ENCODE measurements at places on chromosomes 2 and 18. TPM values are rescaled to one million over a fixed set of nuclear protein-coding genes. Genes with fewer than 3 reads are reported as not detected.
A peak's percentile ranks its signal among the peaks of the same experiment; 100 is the strongest.

The OR6B2 gene
- polyA plus RNA-seq, result not detected

DNA sequence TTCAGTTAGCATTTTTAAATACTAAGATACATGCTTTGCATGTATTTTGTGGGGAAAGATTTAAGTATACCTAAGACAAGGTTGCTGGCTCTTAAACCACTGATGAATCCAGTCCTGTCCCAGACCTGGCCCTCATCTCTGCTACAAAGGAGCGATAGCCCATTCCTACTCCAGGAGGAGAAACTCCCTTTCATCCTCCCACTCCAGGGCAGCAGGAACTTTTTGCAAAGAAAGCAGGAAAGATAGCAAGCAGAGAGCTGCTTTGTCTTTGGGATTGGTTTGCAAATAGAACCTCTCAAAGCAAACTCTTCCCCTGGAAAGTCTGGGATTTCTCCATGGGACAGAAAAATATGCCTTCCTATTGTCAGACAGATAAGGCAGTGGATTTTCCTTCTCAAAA lies 43.6 kb upstream of the COPS8 start:
- DNase-seq, result peak; percentile 43
- no peaks in the 10 kb centered on the region for H3K27me3 ChIP-seq
- peaks cover 13% of the 10 kb centered on the region for H3K4me1 ChIP-seq
- no peak overlapping the region for H3K4me3 ChIP-seq

The RGPD3 gene
- not detected for polyA plus RNA-seq

The KCNIP3 gene
- 0.32 TPM for polyA plus RNA-seq

DNA sequence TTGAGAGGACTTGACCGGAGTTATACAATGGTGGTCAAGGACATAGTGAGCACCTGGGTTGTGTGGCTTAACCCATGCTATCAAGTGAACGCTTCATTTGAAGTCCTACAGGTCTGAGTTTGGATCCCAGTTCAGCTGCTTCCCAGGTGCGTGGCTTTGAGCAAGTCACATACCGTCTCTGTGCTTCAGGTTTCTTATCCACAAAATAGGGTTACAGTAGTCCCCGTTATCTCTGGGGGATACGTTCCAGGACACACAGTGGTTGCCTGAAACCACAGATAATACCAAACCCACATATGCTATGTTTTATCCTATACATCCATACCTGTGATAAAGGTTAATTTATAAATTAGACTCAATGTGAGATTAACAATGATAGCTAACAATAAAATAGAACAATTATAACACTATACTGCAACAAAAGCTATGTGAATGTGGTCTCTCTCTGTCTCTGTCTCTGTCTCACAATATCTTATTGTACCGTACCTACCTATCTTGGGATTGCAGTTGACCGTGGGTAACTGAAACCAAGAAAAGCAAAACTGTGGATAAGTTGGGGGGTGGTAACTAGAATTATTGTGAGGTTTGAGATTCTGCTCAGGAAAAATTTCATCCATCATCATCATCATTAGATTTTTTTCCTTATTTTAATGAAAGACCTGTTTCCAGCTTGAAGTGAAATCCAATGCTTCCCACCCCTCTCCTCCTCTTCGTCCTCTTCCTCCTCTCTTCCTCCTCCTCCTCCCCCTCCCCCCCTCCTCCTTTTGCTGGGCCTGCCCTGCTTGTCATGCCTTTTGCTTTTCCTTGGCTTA lies 22.7 kb downstream of the LBH start:
- 0 out of 2 replicates have a peak, but pooled peaks cover 2% of the 10 kb centered on the region for H3K4me1 ChIP-seq
- no peak for DNase-seq
- H3K36me3 ChIP-seq, result no peaks in the 10 kb centered on the region
- H3K27me3 ChIP-seq, result no peaks in the 10 kb centered on the region
- H3K4me3 ChIP-seq, result no peak overlapping the region
- no peak overlapping the region for H3K27ac ChIP-seq

The CFAP210 gene
- 3.7 TPM for polyA plus RNA-seq

The IL1R2 gene
- polyA plus RNA-seq, result not detected

The CNDP1 gene
- polyA plus RNA-seq, result not detected

The CDH2 gene
- 15.2 TPM for polyA plus RNA-seq

- no peak overlapping the region for H3K4me3 ChIP-seq
- DNase-seq, result no peak
- H3K27me3 ChIP-seq, result no peaks in the 10 kb centered on the region
- H3K36me3 ChIP-seq, result no peaks in the 10 kb centered on the region
- H3K27ac ChIP-seq, result no peak overlapping the region
These were observed 50.8 kb downstream of the TWIST2 start for GRCh38 chr2:238898534-238899281.

- peak overlapping the region; percentile 80 for H3K27ac ChIP-seq
- no peaks in the 10 kb centered on the region for H3K36me3 ChIP-seq
- no peak for DNase-seq
- H3K4me1 ChIP-seq, result peaks cover 18% of the 10 kb centered on the region
- H3K27me3 ChIP-seq, result no peaks in the 10 kb centered on the region
These were observed 768 bp upstream of the CYBRD1 start for GRCh38 chr2:171521361-171522051.

The ACTG2 gene
- 6.3 TPM for polyA plus RNA-seq

DNA sequence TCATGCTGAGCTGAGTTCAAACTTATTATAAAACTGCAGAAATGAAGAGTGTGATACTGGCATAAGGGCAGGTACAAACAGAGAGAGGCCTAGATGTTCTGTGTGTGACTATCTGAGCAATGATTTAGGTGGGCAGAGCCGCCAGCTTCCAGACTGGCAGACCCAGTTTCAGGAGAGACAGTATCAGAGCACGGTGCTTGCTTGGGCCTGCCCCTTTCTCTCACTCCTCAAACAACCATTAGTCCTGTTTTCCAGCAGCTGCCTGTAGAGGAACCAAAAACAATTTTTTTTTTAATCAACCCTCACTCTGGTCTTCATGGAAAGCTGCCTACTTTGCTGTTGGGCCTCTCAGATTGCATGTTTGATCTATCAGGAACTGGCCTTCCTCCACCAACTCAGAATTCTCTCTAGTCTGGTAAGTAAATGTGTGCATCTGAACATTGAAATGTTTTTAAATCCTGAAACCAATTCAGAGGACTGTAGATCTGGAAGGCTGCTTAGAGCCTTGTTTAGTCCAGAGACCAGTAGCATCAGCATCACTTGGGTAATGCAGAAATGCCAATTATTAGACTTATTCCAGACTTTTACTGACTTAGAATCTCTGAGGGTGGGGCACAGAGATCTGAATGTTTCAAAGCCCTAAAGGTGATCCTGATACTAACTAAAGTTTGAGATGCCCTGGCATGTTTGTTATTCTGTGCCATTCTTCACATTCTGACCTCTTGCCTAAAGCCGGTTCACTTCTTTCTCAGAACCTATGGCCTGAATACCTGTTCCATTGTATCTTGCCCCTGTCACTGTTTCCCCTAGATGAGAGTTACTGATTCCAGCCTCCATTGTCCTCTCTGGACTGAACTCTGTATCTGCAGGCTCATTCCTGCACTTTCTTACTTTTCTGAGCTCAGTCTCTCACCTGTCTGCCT lies 24.8 kb upstream of the CRIM1 start:
- no peak for DNase-seq
- H3K4me1 ChIP-seq, result 0 out of 2 replicates have a peak, but pooled peaks cover 5% of the 10 kb centered on the region
- no peak overlapping the region for H3K27ac ChIP-seq
- H3K36me3 ChIP-seq, result no peaks in the 10 kb centered on the region
